M059J (cell line): ENCODE measurements at places on chromosomes 3 and 15. TPM values are rescaled to one million over a fixed set of nuclear protein-coding genes. Genes with fewer than 3 reads are reported as not detected.

DNA sequence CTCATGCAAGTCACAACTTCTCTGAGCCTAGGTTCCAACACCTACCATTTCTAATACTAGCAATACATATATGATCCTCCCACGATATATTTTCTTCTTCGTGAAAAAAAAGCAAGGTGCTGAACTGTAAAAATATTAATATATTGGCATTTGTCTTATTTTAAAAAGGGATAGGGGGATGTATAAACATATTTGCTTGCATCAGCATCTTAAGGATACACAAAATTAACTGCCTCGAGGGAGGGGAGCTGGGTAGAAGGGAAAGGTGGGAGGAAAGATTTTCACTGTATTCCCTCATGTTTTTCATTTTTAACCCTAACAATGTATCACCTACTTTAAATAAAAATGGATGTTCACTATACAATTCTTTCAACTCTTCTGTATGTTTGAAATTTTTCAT lies 1.3 kb downstream of the HACD2 start:
- no peak for DNase-seq

DNA sequence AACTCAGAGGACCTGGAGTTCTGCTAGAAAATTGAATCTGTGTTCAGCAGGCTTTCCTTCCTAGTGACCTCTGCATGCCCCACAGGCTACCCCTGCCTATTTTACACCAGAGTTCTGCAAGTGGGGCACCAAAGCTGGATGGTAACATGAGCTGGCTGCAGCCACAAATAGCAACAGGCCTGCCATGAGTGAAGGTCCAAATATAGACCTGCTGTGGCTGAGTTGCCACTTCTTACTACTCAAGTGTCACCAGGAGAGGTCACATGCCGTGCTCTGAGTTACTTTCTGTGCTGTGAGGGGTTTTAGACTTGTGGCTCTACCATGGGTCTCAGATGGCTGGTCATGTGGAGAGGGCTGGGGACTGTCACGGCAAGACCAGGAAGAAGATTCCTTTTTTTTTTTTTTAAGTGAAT lies at the start of gene FSD2:
TSS of gene FSD2 (minus strand) at position 76 of the 413 bp plus-strand sequence. CDS start 18,679 bp downstream, outside the sequence.
- DNase-seq: no peak

- no peak for DNase-seq
These were observed 210.8 kb upstream of the NR2E3 start for GRCh38 chr15:71599418-71600151.

GRCh38 chr15:73921254-73921925 lies 4.9 kb upstream of the LOXL1 start:
- DNase-seq: peak; percentile 43

DNA sequence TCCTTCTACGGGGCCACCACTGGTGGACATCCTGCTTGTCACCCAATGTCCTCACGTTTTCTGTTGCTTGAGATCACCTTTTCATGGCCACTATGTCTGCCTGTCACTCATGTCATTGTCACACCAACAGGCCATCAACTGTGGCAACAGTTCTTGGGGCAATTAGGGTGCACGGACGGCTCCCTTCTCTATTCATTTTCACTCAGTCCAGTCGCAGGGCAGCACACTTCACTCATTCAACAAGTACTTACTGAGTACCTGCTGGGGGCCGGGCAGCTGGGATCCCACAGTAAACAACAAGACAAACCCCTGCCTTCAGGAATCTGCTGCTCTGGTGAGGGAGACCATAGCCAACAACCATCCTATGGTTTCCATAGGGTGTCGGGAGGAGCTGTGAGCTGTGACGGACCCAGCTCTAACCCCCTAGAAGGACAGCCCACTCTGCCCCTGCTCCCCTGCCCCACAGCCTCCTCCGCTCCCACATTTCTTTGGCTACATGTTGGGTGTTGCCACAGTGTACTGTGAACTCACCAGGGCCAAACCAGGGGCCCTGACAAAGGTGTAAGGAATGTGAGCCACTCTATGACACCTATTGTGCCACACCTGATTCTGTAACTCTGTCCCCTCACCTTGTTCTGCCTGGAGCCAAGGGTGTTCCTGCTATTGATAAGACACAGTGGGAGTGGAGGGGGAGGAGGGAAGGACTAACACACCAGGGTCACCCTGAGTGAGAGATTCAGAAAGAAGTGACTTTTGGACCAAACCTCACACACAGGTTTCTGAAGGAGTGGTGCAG lies 1.9 kb downstream of the VILL start:
- no peak for DNase-seq

DNA sequence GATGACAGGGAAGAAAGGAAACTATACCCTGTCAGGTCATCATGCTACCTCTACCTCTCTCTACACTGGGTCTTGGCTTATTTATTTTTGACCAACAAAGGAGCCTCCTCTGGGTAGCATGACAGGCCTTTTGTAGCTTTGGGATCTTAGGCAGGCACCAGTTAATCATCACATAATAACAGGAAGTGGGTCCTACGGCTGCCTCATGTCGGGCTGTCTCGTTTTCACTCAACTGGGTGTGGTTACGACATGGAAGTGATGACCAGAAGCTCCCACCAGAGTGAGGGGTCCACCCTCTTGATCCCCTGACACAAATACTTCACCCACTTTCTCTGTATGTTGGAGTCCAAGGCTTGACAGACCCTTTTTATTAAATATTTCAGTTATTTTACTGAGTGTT lies 105.3 kb downstream of the CD47 start:
- peak; percentile 39 for DNase-seq

GRCh38 chr3:159472611-159473010 lies 516.0 kb upstream of the IL12A start:
- peak; percentile 27 for DNase-seq

DNA sequence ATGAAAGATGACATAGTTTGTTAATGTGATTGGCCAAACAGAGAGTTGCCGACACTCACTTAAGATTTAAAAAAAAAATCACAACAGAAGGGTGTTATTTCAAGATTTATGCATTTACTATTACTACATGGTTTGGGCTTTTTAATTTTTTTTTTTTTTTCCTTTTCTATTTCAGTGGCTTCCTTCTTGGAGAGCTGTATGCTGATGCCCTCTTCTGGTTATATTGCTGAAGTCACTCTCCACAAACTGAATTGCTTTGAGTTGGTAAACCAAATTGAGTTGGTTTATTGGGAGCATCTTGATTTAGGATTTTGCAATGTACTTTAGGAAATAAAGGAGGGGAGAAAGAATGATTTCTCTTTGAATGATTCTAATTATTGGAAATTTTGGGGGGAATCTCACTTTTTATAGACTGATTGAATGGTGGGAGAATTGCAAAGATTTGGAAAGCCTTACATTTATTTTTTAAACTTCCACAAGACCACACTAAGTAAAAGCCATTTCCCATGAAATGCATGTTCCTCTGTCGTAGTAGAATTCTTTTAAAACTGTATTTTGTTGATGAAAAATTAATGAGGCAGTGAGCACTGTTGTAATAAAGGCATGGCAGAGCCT lies 186.6 kb upstream of the FEZF2 start:
- no peak for DNase-seq

Gene CPNE9
- total RNA-seq: not detected in 2 replicates

GRCh38 chr3:178385280-178385952 lies 150.8 kb upstream of the KCNMB2 start:
- peak; percentile 63 for DNase-seq

Gene CSPG5
- total RNA-seq: 1.1 and 1.3 TPM in 2 replicates

DNA sequence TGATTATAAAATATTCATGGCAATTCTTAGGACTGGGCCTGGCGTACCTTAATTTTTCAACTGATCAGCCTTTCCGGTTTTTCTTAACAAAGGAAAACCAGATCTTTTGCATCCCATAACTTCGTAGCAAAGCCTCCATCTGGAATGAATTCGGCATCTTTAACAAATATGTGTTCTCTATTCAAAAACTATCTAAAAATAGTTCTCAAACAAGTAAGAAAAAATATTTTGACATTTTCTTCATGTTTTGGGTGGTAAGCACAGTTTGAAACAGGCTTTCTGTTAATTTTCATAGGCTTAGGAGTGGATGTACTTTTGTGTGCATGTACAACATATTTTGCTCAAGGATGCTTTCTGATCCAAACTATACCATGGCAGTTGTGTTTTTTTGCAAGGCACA lies 55.1 kb downstream of the RBMS3 start:
- peak; percentile 10 for DNase-seq

DNA sequence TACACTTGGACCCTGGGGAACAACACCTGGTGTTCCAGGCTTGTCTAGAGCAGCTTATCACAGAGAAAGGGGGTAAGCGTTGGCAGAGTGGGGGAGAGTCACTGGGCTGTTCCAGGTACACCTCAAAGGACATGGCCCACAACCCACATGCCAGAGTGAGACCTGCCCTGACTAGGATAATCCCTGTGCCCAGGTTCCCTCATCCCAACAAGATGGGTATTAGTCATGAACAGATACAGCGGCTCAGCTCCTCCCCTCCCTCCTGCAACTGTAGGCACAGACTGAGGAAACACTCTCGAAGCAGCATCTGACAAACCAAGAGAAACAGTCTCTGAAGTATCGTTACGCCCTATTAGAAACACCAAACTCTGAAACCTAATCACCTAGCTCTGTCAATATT lies 32.1 kb upstream of the RPS17 start:
- peak; percentile 18 for DNase-seq

Gene CLSTN2
- total RNA-seq: 3.9 and 7.6 TPM in 2 replicates

DNA sequence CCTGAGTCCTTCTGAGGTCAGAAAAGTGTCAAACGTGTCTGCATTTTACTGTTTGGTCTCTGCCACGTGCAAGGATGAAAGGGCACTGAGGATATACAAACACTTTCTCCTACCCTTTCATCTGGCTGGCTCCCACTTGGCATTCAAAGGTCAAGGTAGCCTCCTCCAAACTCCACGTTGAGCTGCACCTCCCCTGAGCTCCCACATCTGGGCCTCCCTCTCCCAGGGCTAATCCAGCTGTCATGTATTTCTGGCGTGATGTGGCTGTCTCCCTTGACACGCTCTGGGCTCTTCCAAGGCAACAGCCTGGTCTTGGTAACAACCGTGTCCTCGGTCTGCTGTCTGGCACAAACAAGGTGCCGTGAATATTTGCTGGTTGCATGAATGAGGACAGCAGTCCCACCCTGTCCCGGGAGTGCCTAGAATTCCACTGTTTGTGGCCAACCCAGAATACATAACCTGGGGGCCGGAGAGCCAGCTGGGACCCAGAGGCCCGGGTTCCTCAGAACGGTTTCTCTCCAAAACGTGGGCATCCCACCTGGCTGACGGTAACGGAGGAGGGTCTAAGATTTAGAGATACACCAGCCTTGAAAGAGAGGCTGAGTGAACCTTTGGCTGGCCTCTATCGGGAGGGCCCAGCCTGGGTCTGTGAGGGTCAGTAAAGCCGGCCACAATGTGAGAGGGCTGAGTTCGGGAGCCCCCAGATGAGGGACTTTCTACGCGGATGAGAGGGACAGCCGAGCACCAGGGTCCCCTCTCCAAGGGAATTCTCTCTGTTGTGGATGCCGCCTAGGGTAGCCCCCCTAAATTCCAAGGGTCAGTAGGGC lies 767 bp downstream of the GLT8D1 start:
- DNase-seq: no peak

Gene ST3GAL6
- total RNA-seq: 11.6 and 19.4 TPM in 2 replicates

DNA sequence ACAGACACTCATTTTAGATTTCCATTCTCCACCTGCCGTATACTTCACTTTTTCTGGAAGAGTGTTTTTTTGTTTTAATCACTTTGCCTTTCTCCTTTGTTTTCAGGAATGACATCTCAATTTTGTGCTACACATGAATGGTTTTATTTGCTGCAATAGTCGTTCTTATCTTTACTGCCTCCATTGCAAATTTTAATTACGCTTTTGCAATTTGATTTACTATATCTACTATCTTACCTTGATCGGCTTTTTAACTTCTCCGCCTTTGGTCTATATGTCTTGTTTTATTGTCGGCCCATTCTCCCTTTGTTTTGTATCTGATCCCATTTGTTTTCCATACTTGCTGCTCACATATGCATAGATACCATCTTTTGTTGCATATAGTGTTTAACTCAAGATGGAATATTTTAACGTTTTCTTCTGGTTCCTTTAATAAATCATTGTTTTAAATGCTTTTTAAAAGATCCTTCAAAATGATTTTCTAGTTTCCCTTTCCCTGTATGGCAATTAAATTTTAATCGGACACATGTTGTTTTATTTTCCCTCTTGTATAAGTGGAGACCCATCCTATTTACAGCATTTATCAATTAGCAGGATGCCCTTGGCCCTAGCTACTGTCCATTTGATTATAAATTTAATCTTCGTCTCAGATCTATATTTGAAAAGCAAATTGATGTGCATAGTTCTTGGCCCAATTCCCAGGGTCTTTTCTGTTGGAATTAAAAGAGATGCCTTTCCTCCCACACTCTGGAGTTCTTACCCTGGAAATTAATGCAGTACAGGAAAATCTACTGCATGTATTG lies 97.2 kb upstream of the CNTN4 start:
- no peak for DNase-seq

Gene RUVBL1
- 93.9 and 127 TPM in 2 replicates for total RNA-seq

DNA sequence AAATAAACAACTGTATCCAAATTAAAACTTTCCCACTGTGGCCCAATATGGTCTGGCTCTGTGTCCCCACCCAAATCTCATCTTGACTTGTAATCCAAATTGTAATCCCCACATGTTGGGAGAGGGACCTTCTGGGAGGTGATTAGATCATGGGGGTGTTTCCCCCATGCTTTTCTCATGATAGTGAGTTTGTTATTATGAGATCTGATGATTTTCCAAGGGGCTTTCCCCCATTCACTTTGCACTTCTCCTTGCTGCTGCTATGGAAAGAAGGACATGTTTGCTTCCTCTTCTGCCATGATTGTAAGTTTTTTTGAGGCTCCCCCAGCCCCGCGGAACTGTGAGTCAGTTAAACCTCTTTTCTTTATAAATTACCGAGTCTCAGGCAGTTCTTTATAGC lies 55.0 kb downstream of the MINDY4B start:
- DNase-seq: no peak

Gene SPTSSB
- total RNA-seq: not detected in 2 replicates

- peak; percentile 64 for DNase-seq
These were observed 46.6 kb downstream of the ZFAND6 start for GRCh38 chr15:80106051-80106450.

DNA sequence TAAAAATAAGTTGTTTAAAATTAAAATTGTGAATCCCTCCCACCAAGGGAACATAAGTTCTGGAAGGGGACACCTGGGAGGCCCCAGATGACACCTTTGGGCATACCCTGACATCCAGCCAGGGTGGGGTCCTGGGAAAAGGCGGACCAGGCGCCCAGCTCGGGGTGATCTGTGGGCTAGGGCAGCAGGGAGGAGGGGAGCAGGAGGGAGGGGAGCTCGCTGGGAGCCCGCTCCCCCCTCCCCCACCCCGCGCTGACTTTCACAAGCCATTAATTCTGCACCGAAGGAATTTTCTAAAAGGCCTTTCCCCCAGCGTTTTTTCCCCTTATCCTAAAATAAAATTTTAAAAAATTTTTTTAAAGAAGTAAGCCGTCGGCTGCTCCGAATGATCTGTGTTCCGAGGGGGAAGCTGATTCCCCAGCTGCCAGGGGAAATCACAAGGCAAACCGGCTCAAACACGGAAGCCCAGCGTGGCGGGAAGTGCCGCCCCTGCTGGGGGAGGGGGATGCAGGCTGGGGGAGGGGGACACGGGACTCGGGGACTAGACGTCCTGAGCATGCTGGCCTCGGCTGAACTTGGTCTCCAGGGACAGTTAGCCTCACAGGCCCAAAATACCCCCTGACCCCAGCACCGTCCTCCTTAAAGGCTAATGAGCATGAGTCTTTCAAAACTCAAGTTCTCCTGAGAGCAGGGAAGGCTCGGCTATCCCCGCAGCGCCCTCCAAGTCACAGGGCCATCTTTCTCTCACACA lies 13.9 kb downstream of the PLXND1 start:
- no peak for DNase-seq
